GM12891 (cell line): ENCODE measurements at places on chromosomes 1 and 21.

GRCh38 chr1:26317612-26318337 lies at the start of gene CD52:
TSS of gene CD52 (plus strand) at chr1:26317958. CDS start at chr1:26318018, 60 bp downstream.
- DNase-seq: peak; percentile 67

GRCh38 chr1:17011439-17012307 lies at the start of gene ATP13A2:
TSS of gene ATP13A2 (minus strand) at chr1:17011928. CDS start at chr1:17011738, 190 bp downstream.
- peak; percentile 93 for DNase-seq

- no peak for DNase-seq
These were observed 39.0 kb downstream of the COQ8A start for GRCh38 chr1:226979115-226979516.

DNA sequence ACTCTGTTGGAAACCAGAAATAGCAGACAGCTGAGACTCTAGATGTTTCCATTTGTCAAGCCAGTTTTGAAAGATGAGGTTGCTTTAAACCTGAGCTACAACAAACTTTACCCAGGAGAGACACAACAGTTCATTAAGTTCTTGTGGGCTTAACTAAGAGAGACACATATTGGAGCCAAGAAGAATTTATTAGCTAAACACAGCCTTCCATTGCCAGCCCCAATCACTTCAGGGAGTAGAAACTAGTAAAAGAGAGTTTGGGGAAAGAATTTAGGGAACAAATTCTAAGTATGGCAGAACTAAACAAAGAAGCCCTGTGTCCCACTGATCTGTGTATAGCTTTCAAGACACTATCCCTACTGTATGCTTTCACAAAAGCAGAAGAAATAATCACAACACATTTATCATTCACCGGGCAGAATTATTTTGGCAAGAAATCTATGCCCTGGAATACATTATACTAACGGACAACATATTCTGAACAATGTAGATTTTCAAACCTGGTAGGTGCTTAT lies 87.3 kb upstream of the KAZN start:
- no peak for DNase-seq

- no peak for DNase-seq
These were observed 143.6 kb upstream of the RAB4A start for GRCh38 chr1:229127301-229127700.

- no peak for DNase-seq
These were observed 6.0 kb downstream of the CCDC181 start for GRCh38 chr1:169421309-169421708.

DNA sequence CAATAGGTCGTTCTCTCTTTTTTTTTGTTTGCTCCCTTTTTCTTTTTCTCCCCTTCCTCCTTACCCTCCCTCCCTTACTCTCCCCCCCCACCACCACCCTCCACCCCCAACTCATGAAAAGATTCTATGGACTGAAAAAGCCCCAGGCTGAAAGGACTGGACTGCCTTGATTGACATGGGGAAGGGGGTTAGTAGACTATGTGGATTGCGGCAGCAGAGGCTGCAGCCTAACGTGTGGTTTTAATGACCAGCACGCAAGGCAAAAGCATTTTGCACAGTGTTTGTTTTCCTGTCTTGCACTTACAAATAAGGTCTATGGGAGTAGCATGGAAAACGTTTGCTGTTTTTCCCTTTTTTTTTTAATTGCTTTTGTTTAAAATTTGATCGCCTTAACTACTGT lies 5.5 kb downstream of the ZBTB18 start:
- no peak for DNase-seq

DNA sequence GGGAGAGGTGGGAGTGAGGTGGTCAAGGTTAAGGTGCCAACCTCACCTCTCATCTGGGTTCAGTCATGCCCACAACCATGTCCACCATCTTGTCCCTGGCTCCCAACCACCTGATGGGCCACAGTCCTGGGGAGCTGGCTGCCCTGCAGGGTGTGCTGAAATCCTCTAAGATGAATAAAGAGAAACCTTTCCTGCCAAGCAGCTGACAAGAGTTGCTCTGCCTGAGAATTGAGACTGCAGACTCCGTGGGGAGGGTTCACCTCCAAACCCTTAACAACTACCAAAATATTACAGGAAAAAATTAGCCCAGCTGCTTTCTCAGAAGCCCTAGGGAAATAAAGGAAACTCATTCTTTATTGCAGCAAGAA lies 15.2 kb upstream of the FGR start:
- DNase-seq: no peak

DNA sequence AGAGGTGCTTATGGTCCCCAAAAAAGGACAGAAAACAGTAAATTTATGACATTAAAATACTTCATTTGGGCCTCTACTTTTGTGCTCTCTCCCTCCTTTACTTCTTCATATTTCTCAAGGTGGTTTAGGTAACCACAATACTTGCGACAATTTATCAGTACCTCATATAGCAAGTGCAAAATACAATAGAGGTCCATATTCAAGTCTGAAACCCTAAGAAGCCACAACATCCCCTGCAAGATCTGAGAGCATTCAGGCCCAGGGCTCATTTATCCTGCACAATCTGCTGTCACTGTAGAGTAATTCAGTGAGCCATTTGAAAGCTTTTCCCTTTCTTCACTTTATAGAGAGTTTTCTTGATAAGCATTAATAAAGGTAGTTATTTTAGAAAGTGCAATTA lies 24.2 kb upstream of the ATP6V1G3 start:
- DNase-seq: no peak

DNA sequence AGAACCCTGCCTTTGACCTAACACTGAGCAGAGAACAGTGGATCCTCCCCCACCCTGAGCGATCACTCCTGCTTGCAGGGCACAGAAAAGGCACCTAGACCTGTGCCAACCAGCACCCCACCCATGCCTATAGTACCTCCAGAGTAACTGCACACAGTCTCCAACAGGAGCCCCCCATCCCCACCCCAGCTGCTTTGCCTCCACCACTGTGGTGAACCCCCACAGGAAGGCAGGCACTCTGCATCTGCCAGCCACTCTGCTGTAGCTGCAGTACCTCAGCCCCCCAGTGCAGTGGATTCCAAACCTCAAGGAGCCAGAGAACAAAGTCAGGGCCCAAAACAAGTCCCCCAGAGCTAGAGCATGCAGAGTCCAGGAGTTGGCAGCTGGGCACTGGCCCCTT lies 10.7 kb downstream of the SPATC1L start:
- DNase-seq: no peak

DNA sequence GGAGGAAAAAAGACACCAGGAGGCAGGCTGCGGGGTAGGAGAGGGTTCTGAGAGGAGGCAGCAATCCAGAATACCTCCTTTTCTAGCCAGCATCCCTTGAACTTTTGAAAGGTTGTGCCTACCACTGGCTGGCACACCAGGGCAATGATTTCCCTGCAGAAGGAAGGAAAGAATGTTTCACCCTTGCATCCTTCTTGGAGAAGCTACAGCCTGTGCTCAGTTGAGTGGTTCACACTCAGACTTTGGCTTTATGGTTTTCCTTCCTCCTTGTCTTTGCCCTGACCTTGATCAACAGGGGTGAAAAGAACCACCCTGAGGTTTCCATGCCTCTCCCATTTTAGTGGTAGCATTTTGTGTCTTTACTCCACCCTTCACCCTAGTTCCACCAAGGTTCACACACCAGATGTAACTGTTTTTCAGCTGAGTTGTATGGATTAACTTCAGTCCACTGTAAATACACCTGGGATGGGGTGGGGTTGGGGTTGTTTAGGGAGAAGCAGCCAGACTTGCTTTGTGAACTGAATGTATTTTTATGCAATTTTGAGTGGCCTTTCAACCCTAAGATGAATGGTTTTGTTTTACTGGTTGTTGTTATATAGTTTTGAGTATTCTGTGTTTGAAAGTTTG lies 122.3 kb downstream of the SYT2 start:
- DNase-seq: no peak

- DNase-seq: no peak
These were observed 532.4 kb downstream of the KIF26B start for GRCh38 chr1:245687152-245687635.

DNA sequence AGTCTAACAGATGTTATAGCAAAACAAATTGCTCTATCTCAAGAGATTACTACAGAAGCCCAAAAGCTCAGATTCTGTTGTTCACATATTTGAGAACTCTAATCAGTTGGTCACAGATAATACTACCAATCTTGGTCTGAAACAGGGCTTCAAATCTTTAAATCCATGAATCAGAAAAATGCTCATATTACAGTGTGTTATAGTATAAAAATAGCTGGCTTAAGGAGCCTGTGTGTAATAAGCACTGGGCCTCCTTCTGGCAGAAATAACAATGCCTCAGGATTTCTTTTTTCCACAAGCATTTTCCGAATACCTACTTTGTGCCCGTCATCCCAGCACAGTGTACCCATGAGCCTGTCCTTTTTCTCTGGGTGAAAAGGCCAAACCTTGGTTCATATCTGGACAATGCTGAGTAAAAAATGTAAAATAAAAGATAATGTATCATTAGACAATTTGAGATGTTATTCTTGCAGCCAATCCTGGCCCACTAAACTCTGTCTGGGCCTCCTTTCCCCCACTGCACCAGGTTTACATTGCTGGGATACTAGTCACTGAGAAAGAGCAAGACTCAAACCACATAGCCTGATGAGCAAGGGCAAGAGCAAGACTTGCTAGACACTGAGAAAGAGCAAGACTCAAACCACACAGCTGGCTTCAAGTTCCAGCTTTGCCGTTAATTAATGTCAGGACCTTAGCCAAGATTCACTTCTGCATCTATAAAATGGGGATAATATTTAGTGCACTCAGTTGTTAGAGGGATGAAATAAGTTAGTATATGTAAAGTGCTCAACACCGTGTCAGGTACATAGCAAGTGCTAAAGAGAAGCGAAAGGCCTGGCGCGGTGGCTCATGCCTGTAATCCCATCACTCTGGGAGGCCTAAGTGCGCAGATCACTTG lies 17.0 kb upstream of the ADAR start:
- DNase-seq: no peak

GRCh38 chr1:221877311-221877710 lies 135.4 kb upstream of the DUSP10 start:
- no peak for DNase-seq

GRCh38 chr1:87203904-87204303 lies 124.8 kb upstream of the LMO4 start:
- DNase-seq: no peak

DNA sequence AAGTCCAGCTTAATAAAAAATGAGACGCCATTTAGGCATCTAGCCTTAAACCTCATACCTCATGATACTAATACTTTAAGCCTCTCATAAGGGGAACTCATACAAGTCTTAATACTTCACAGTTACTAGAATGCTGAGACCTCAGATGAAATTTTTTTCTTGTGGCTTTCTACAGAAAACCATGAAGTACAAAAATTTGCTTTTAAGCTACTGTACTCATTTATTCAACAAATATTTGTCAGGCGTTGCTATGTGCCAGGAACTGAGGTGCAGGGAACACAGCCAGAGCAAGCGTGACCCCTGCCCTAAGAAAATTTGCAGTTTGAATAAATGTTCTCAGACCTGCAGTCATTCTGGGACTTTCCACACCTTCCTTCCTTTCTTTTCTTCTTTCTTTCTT lies 150.6 kb downstream of the MRPL39 start:
- no peak for DNase-seq

DNA sequence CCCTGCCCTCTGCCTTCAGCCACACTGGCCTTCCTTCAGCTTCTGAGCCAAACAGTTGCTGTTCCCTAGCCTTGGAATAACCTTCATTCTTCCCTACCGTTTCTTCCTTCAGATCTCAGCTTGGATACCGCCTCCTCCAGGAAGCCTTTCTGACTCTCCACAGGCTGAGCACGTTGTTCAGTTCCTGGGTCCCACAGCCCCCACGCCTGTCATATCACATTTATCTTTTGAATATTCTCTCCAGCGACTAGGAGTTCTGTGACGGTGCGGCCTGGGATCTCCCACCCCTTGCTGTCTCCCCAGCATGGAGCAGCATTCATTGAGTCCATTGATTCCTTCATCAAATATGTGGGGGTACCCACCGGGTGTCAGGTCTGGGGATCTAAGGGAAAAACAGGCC lies 39.2 kb downstream of the EPHA2 start:
- DNase-seq: no peak

DNA sequence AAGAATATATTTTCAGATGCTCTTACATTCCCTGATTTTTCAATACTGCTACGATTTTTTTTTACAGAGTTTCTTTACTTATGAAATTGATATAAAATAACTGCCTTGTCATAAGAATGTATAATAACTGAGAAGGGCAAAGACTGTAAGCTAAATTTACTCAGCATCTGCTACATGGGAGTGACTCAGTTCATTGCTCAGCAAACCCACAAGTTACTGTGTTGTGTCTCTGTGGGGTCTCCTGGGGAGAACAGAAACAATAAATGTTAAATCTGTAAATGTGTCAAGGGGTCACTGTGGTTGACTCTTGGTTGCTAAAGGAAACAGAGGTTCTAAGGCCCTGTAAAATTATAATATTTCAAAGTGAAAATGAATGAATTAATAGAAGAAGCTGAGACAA lies 210.3 kb upstream of the CACYBP start:
- peak; percentile 18 for DNase-seq

DNA sequence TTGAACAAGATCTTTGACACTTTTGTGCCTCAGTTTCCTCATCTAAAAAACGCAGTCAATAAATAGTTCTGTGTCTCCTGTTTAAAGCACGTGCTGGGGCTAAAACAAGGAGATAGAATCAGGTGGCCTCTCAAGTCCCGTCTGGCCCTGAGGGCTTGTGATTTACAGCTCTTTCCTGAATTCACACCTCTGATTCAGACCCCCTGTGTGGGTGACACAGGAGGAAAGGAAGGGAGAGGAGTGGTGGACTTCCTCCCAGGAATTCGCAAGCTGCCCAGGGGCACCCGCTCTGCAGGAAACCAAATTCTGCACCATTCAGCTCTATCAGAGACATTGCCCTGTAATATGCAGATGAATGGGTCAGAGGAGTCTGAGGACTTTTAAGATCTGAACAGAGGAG lies 5.2 kb upstream of the PRR9 start:
- DNase-seq: no peak

DNA sequence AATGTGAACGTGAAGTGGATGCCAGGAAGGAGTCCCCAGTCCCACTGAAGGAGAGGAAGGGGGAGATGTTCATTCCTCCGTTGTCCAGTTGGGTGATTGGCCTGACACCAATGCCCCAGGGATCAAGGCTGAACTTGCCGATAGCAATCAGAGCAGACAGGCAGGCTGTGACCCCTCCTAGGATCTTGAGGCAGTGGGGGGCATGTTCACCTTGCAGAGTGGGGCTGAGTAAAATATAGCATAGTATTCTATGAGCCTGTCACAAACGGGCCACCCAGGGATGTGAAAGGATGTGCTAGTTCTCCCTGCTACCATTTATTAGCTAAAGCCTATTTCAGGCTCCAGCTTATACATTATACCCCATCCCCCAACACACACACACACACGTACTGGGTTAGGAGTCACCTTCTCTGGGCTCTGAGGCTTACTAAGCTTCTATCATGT lies 80.7 kb upstream of the CD34 start:
- DNase-seq: no peak

GRCh38 chr1:211359876-211360275 lies 33.2 kb downstream of the TRAF5 start:
- no peak for DNase-seq

GRCh38 chr1:192974701-192975100 lies 84.5 kb downstream of the UCHL5 start:
- DNase-seq: no peak

DNA sequence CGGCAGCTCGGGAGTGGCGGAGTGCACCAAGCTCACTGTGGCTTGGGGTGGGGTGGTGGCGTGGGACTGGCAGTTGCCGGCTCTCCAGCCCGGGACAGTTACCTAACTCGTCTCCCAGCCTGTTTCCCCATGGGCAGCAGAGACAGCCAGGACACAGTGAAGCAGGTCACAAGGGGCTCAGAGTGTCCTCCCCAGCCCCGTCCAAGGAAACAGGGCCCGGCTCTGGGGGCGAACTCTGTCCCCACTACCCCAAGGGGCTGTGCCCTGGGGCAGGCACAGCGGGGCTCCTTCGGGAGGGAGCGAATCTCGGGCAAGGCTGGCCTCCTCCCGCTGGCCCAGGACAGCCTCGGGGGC lies 759 bp downstream of the GPR157 start:
- no peak for DNase-seq
